CD4-positive, alpha-beta T cell treated with Interleukin-12 subunit alpha and Interleukin-12 subunit beta, for 1 hour (primary cell): ENCODE measurements at places on chromosomes 5 and 9.

GRCh38 chr5:161545344-161546094 is 1.0 kb downstream of the GABRB2 start:
- no peak for DNase-seq

DNA sequence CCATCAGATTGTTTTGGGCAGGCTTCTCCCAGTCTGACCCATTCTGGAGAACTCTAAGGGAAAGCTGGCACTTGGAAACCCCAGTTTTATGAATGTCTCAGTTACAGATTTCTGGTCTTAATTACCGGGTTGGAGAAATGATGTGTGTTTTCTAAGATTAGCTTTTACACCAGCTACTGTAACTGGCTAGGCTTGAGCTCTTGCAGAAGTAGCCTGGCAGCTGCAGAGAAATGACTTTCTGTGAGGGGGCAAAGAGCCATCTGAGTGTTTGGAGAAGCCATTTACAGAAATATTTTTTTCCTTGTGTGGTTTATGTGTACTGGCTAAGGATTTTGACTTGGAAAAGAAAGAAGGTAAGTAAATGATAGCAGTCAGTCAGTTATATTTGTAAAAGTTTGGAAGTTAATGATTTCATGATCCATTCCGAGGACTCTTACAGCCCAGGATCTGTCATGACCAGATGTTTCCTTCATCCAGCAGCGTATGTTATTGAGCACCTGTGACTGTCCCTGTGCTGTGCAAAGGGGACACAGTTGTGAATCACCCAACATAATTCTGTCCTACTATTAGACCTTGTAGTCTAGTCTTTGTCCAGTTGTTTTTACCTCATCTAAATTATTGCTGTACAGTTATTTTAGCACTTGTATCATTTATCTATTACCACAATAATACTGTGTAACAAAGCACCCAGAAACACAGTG is 53.7 kb upstream of the GDNF start:
- DNase-seq = no peak

DNA sequence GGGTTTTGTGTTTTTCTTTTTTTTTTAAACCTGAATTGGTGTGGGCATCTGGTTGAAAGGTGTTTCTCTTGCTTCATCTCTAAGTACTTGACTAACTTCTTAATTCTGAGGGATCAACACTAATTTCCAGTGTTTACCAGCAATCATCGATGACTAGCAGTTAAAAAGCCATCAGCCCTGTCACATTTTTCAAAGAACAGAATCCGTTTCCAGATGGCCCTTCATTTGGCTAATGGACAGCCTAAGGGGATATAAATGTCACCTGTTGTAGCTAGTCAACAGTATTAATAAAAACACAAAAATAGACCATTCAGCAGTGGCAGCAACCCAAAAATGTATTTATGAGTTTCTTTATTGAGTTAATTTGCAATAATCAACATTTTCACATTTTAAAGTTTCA is 1076.5 kb downstream of the MAT2B start:
- no peak for DNase-seq

DNA sequence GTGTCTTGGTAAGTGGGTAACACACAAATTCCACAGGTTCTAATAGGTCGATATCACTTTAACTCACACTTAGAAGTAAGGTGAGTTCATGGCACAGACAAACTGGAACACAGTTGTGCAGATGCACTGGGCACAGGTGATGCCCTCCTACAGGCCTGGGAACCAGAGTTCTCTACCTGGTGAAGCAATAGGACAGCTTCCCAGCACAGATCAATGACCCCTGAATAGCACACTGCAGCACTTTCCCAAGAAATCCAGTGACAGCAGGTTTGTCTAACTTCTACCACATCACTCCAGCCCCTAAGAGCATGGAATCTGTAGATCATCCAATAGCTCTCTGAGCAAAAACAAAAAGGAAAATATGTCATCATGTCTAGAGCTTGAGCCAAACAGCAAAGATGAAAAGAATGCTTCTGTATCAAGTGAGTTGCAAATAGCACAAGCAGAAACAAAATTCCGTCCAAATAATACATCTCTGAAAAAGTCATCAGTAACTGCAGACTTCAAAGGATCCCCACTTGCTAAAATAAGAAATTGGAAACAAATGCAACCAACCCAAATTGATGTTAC is 33.5 kb downstream of the MOCS2 start:
- DNase-seq = no peak

DNA sequence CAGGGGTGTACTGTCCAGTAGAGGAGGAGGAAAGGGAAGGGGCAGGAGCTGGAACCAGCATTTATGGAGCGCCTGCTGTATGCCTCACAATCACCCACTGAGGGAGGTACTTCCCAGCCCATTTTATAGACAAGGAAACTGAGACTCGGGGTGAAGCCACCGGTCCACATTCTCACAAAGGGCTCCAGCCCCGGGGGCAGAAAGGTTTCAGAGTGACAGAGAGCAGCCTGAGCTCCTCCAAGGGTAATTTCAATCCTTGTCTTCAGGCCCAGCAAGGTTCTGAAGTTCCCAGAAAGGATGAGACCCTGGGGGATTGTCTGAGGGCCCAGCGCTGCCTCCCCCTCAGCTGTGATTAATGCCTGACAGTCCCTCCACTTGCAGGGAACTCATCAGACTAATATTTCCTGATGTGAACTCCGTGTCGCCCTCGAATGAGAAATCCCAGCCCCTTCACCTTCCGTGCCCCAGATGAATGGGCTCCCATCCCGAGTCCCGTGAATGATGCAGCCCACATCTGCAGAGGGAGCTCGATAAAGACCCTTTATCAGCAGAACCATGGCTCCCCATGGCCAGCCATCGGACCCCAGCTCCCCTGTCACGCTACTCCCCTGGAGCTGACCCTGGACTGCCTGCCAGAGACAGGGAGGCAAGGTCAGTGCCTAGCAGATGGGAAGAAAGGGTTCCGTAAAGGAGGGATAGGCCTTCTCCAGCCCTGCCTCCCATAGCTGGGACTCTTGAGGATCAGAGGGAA is 32.1 kb upstream of the MVB12B start:
- no peak for DNase-seq

GRCh38 chr5:91257301-91257700 is 125.8 kb downstream of the ARRDC3 start:
- no peak for DNase-seq

- DNase-seq = no peak
Observed at GRCh38 chr5:53613061-53613460, 52.6 kb downstream of the NDUFS4 start.

GRCh38 chr5:164007064-164007463 is 501.6 kb downstream of the MAT2B start:
- DNase-seq = no peak

- DNase-seq = no peak
Observed at GRCh38 chr5:157941616-157942015, 82.7 kb upstream of the CLINT1 start.

DNA sequence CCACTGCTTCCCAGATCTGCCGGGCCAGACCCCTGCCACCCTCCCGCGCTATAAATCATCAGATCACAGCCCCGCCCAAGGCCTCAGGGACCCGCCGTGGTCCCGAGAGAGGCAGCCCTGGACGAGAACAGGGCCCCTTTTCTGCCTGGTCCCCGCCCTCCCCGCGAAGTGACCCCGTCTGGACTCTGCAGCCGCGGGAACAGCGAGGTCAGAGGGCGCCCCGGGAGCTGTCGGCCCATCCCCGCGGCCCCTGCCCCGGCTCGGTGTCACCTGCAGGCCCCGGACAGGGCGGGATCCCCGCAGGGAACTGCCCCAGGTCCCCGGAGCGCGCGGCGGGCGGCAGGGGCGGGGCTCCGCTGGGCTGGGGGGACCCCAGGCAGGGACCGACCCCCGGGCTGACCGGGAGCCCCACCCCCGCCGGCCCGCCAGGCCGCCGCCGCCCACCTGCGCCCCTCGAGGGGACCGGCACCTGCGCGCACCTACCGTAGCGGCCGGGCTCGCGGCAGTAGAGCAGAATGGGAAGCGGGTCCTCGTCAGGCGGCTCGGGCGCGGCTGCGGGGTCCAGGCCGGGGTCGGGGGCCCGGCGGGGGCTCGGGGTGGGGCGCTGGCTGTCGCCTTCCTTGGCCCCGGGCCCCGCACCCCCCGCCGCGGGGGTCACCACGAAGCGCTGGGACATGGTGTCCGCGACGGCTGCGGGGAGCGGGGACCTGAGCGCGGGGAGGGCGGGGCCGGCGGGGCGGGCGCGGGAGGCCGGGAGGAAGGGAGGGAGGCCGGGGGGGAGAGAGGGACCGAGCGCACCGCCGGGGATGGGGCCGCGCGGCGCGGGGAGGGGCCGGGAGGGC is 43.5 kb upstream of the SLC12A7 start:
- no peak for DNase-seq

DNA sequence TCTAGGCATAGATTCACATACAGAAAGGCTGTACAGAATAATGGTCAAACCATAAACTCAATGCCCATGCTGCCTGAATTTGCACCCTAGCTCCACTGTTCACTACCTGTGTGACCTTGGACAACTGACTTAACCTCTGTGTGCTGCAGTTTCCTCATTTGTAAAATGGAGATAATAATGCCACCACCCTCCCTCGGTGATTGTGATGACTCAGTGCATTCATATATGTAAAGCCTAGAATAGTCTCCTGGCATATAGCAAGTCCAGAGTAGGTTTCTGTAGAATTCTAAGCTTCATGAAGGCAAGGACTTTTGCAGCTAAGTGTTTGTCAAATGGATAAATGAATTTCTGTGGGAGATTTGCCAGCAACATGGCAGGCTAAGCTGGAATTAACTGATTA is 297.8 kb upstream of the NR4A3 start:
- DNase-seq = no peak

DNA sequence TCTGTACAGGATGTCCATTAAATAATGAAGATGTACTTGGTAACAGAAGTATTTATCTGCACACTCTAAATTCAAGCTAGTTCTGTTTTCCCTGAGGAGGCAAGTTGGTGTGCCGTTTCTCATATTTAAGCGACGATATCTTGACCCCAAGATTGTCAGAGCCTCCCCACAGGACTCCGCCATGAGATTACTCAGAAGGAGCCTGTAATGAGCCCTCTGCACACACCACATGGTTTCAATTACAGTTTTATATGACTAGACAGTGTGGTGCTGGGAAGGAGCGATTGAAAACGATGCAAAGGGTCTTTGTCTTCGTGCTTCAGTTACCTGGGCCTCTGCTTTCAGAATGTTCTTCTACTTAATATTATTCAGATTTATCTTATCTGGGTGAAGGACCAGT is 840.4 kb upstream of the WWC1 start:
- no peak for DNase-seq

DNA sequence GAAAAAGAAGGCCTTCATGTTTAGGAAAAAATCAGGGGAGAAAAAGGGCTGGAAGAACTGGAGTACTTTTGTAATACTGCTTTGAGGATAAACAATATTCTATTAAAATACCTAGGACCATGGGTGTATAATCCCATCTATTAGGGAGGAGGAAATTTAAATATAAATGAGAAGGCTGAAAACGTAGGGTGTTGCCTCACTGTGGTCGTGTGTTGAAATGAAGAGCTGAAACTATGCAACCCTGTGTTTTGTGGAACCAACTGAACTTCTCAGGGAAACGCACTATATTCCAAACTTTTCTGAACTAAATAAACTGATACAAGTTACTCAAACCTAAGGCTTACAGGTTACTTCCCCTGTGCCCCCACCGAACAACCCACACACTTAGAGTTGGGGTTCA is 4.5 kb upstream of the CNTLN start:
- no peak for DNase-seq

- no peak for DNase-seq
Observed at GRCh38 chr5:95826949-95827891, 4.7 kb upstream of the GLRX start.
